ENCODE measurements at places on chromosomes 3 and 15.

GRCh38 chr15:91200101-91200754, 100.2 kb downstream of the SV2B start:
- DNase-seq: no peak

- DNase-seq: peak; percentile 46
These were observed 32.3 kb downstream of the TMOD3 start for GRCh38 chr15:51861557-51862359.

GRCh38 chr3:114005481-114005880, 50.8 kb downstream of the CCDC191 start:
- DNase-seq: no peak

- no peak for DNase-seq
These were observed 72.3 kb downstream of the SLC12A8 start for GRCh38 chr3:125140011-125140817.

GRCh38 chr3:20023623-20024405, 11.8 kb upstream of the PP2D1 start:
- no peak for DNase-seq

DNA sequence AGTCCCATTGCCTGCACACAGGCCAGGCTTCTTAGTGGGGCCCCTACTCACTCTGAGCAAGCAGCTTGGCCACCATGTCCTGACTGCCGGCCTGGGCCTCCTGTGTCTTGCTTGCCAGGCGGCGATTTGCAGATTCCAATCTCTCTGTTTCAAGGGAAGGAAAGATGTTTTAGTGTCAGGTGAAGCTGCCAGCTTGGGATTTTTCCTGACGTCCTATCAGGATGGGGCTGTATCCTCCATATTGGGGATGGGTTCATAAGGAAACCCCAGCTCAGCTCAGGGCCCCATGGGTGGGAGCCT, 8.5 kb downstream of the AMOTL2 start:
- DNase-seq: no peak

All from NB4 (cell line).